Stimulated activated CD4-positive, alpha-beta T cell treated with anti-CD3 and anti-CD28 coated beads, TNF-alpha, amount 100 ng/mL, for 1 hour (primary cell): ENCODE measurements at places on chromosomes 3 and 15.

DNA sequence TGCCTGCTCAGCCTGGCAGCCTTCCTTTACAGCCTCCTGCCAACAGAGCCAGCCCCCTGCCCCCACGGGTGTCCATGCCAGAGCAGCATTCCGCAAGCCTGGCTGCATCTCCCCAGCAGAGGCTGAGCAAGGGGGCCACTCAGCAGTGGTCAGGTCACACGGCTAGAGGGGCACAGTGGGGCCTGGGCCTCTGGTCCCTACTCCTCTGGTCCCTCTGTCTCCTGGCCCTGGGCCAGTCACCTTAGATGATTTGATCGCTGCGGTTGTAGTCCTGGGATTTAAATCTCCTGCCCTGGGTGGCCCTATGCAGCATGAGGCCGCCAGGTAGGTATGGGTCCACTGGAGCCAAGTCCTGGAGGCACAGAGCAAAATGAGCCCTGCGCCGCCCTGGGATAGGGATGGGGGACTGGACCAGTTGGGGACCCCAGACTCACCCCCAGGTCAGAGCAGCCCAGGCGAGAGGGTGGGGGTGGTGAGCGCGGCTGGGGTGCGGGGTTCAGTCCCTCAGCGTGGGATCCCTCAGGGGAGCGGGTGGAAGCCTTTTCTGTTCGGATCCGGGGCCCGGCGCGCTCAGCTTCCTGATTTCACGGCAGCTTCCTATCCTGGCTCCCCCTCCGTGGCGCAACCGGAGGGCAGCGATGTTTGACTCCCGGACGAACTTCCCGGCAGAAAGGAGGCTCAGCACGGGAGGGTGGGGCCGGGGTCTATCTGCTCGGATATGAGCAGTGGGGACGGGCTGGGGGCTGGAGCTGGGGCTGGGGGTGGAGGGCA is at the start of gene ZBTB47:
Gene ZBTB47 (plus strand): TSS at position 138 of the 771 bp plus-strand sequence. CDS start 4,659 bp downstream, outside the sequence.
- no peak for DNase-seq

DNA sequence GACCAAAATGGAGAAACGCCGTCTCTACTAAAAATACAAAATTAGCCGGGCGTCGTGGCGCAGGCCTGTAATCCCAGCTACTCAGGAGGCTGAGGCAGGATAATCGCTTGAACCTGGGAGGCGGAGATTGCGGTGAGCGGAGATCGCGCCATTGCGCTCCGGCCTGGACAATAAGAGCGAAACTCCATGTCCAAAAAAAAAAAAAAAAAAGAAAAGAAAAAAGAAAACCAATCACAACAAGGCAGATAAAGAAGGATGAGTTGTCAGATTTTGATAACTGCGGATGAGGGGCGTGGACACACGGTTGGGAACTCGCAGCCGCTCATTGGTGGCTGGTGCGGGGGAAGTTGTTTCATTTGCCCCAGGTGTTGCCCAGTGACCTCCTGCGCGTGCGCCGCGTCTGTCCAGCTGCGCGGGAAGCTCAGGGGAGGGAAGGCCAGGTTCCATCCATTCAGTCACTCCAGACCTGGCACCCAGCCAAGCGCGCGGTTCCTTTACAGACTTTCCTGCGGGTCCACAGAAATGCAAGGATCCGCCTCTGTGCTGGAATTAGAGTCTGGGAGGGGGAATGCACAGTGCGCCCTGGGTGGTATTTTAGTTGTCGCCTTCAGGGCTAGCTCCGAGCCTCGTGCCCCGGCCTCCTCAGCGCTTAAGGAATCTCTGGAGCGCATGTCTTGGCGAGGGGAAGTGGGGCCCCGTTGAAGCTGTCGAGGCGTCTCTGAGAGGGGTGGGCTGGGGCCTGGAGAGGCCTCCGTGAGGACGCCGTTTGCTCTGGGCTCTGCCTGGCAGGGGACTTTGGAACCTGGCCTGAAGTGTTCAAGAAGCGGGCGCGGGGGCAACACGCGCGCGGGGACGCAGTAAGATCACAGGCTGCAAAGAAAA is 708 bp upstream of the GCHFR start:
- no peak for DNase-seq

- DNase-seq = no peak
Measured at GRCh38 chr3:194587438-194587931, 45.7 kb downstream of the TMEM44 start.

DNA sequence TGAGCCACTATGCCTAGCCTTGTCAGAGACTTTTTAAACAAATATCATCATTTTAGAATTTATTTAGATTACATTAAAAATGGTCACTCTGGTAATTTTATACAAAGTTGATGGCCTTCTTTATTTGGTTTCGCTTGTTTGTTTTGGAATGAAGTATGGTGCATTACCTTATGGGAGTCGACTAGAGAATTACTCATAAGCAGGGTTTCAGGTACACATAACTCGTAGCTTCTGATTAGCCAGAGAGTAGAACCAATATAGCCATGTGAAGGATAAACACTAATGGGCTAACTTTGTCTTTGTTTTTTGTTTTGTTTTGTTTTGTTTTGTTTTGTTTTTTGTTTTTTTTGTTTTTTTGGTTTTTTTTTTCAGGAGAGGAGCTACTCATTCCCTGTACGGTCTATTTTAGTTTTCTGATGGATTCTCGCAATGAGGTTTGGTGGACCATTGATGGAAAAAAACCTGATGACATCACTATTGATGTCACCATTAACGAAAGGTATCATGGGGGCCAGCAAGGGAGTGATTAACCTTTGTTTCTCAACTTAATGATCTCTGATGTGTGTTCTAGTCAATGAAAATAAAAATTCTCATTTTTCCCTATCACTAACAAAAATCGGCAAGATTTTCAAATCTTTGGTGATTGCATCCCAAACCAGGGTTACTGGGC is 113.2 kb downstream of the IL1RAP start:
- DNase-seq = no peak

GRCh38 chr3:192804502-192804901 is 77.2 kb upstream of the FGF12 start:
- no peak for DNase-seq

- no peak for DNase-seq
Measured at GRCh38 chr3:111720681-111721380, 125.7 kb upstream of the ZBED2 start.

DNA sequence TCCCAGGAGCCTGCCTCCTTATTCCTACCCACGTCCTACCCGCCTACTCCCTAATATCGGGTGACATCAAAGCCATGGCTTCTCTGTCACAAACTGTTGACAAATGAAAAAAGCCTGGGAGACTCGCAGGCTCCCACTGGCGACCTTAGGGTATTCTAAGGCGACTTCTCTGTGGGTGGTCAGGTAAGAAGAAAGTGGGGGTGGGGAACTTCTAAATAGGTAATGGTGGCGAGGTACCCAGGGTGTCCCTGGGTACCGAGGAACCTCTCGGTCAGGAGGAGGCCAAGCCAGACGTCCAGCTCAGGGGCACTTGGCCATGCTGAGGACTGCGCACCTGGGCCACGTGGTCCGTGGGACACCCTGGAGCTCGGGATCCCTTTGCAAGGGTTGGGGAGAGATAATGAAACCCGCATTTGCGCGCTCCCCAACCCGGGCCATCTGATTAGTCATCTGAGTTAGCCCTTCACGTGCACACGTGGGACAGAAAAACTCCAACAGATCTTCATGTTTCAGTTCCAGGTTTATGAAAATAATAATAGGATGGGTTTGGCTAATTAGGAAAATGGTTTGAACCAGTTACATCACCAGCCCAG is 78.2 kb downstream of the NR2F2 start:
- no peak for DNase-seq

GRCh38 chr15:70509282-70509662 is 254.1 kb downstream of the UACA start:
- DNase-seq = no peak

DNA sequence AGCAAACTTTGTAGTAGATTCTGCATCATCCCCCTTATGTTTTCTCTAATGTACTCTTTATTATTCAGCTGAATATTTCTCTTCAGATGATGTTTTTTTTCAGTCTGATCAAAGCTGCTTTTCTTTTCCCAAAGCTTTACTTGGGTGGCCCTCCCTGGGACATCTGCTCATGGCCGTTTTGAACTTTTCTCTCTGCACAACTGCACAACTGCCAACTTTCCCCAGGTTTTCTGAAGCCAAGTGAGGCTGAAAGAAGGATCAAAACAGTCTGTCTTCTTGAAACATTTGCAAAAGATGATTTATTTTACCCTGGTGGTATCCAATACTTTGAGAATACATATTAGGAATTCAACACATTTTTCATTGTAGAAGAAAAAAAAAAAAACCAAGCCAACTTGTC is 43.0 kb downstream of the GASK1A start:
- DNase-seq = no peak

GRCh38 chr3:155409336-155409735 is 115.9 kb upstream of the STRIT1 start:
- no peak for DNase-seq

DNA sequence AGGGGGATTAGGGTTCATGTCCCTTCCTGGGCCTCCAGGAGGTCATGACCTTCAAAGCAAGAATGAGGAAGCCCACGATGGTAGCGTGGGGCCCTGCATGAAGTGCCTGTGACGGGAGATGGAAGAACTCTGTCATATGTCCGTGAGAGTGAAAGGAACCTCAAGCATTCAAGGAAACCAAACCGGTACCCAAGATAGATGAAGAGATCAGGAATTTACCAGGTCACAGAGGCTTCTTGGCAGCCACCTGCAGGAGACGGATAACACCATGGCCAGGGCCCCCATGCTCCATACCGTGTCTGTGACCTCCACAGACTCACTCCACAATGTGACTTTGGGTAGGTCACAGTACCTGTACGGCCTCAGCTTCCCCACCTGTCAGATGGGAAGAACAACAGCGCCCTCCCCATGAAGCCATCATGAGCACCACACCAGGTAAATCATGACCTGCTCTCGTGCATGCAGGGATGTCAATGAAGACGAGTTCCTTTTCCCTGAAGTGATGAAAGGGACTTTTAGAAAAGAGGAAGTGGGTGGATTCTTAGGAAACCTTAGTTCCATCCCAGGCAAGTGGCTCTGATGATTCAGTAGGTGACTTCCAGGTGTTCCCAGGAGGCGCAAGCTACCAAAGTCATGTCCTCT is 23.3 kb upstream of the CYP11A1 start:
- DNase-seq = no peak

DNA sequence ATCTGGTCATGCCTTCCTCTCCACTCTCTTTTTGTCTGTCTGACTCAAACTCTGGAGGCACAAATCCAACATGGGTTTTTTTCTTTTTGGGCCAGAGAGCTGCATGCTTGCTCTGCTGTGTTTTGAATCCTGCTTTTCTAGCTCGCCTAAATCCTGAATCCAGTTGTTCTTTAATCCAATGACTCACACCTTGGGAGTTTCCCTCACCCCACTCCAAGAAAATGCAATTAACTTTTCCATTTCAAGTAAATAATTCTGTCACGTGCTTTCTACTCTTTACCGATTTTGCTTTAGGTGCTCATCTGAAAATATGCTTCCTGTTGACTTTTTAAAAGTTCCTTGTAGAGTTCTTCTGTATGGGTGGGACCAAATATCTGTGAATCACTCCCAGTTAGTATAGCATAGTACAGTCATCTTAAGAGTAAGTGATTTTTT is 47.6 kb downstream of the SLMAP start:
- DNase-seq = no peak

GRCh38 chr15:40412095-40412759 is 6.6 kb downstream of the IVD start:
- no peak for DNase-seq

GRCh38 chr3:51388286-51389029 is 2.6 kb upstream of the RBM15B start:
- no peak for DNase-seq

GRCh38 chr3:136070953-136071949 is 105.7 kb downstream of the PPP2R3A start:
- no peak for DNase-seq
